ENCODE measurements at places on chromosomes 12 and 14. TPM values are rescaled to one million over a fixed set of nuclear protein-coding genes. Genes with fewer than 3 reads are reported as not detected.

DNA sequence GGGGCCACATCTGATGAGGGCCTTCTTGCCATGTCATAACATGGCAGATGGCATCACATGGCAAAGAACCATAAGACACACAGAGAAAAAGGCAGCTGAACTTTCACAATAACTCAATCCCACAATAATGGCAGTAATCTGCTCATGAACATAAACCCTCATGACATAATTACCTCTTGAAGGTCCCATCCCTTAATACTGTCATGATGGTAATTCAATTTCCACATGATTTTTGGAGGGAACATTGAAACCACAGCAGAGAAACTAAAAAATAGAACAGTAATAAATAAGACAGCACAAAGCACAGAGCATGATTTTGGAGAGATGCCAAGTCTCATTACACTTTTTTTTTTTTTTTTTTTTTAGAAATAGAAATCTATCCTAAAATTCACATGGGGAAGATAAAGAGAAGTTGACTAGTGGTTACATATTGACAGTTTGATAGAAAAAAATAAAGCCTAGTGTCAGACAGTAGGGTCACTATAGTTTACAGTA, 61.8 kb upstream of the ATF7IP start:
- peak; percentile 7 for DNase-seq

GRCh38 chr12:83140135-83140534, 453.4 kb downstream of the TMTC2 start:
- no peak for DNase-seq

- DNase-seq: no peak
These were observed 28.5 kb downstream of the RASSF9 start for GRCh38 chr12:85807730-85808129.

- peak; percentile 60 for DNase-seq
These were observed 9.3 kb downstream of the KRAS start for GRCh38 chr12:25241167-25242020.

DNA sequence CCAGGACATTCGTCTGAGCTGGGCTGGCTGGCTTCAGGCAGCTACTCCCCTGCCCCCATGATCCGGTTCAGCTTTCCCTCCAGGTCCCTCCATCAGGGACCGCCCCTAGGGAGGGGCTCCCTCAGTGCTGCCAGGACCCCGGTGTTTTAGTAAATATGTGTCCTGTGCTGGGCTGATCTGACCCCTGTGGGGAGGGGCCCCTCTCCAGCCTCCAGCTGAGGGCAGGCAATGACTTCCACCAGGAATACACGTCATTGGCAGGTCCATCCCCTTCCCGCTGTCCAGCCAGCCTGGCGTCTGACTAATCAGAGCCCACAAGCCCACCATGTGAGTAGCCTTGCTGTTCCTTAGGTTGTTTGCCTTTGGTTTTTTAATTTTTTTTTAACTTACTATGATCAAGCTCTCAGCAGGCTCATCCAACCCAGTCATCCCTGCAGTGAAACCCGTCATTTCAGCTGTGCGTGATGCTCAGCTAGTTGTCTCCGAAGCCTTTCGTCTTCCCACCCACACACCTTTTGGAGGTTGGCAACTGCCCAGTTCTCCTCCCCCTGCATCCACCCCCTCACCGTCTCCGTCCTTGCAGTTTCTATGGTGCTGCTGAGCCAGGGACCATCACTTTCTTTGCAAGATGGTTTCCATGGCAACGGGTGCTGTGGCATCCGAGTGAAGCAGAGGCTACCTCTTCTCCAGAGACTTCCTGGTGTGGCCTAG, 16.0 kb upstream of the SERPINA4 start:
- DNase-seq: no peak

- no peak for DNase-seq
These were observed 37.2 kb downstream of the GABARAPL1 start for GRCh38 chr12:10249690-10250455.

GRCh38 chr12:78684419-78684818, 180.2 kb upstream of the SYT1 start:
- peak; percentile 73 for DNase-seq

- DNase-seq: peak; percentile 56
These were observed at the start of gene TTC7B for GRCh38 chr14:90815822-90816662. TSS of gene TTC7B (minus strand) at chr14:90816430. CDS start at chr14:90816295, 135 bp downstream.

DNA sequence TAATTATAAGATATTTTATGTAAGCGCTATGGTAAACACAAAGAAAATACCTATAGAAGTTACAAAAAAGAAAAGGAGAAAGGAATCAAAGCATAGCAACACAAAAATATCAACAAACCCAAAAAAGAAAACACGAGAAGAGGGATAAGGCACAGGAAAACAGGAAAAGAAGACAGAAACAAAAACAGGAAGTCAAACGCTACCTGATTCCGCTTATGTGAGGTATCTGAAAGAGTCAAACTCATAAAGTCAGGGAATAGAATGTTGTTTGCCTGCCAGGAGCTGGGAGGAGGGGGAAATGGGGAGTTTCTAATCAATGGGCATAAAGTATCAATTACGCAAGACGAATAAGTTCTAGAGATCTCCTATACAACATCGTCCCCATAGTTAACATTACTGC, 39.9 kb upstream of the GPR132 start:
- DNase-seq: no peak

DNA sequence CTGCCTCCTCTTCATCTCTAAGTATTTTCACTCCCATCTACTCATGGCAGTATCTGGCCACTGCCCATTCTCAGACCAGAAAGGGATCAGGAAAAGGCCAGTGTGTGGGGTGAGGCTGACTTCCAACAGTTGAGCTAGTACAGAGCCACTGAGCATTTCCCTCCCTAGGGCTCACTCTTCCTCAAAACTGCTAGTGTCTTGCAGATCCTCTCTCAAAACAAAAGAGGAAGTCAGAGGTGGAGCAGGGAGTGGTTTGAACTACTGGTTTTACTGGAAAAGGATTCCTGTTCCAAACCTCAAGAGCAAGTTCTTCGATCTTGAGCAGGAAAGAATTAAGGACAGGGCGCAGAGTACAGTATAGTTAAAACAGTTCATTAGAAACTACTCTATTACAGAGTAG, 11.7 kb upstream of the RNASE10 start:
- no peak for DNase-seq

- DNase-seq: no peak
These were observed 269.6 kb upstream of the AMIGO2 start for GRCh38 chr12:47349137-47350061.

- no peak for DNase-seq
These were observed 154.3 kb upstream of the SRRM4 start for GRCh38 chr12:118827047-118827446.

GRCh38 chr14:104224131-104224505, 85.7 kb downstream of the KIF26A start:
- peak; percentile 96 for DNase-seq

- DNase-seq: peak; percentile 64
These were observed 67.0 kb downstream of the PRKCH start for GRCh38 chr14:61388173-61388975.

GRCh38 chr14:21846227-21846885, 172.7 kb upstream of the OR4E1 start:
- peak; percentile 72 for DNase-seq

GRCh38 chr12:123119808-123120207, 31.1 kb downstream of the PITPNM2 start:
- no peak for DNase-seq

DNA sequence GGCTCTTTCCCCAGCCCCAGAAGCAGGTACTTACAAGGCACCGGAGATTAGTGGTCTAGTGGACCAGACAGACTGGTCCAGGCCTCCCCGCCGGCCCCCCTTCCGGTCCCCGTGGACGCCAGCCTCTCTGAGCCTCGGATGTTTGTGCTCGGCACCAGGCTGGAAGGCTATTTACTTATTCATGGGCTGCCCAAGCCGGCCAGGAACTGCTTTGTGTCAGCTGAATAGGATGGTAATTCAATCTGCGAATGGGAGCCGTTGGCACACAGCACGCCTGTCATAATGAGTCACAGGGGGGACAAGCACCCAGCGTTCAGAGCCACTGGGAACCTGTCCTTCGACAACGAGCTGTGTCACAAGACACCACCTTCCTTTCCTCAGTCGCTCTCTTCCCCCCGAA, 82.3 kb downstream of the RIMBP2 start:
- peak; percentile 63 for DNase-seq

- no peak for DNase-seq
These were observed 6.7 kb upstream of the BDKRB2 start for GRCh38 chr14:96197969-96198368.

DNA sequence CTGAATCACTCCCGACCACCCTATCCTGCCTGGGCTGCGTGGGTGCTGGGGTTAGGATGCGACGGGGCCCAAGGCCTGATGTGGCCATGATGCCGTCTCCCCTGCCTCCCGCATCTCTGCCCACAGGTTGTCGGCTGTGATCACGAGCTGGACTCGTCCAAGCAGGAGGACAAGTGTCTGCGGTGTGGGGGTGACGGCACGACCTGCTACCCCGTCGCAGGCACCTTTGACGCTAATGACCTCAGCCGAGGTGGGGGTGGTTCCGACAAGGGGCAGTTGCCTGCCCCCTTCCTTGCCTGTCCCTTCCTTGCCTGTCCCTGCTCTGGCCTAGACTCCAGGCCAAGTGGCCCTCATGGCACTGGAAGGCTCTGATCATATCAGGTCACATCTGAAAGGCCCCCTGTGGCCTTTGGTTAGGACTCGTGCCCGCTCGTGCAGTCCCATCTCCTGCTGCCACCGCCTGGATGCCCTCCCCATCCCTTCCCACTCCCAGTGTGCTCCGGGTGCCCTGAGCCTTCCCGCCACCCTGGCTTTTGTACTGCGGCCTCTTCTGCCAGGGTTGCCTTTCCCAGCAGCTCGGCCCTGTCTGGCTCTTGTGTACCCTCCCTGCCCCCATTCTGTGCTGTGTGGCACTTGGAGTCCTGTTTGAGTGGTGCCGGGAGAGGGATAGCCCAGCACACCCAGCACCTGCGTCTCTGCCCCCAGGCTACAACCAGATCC, 13.6 kb downstream of the PAPLN start:
- no peak for DNase-seq

DNA sequence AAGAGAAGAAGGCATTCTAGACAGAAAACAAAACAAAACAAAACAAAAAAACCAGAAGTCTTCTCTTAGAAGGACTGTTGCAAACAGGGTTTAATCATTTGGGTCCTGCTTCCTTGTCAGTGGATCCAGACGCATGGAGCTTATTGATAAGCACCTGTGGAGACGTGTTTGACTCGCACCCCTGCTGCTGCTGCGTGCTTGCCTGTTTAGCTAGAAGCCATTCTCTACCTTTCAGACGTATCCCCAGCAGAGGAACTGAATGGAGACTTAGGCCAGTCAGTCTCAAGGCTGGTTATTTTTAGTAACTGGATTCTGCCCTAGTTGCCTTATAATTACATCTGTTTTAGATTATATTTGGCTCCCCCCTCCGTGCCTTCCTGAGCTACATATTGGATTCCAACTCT, 186.1 kb upstream of the EEA1 start:
- DNase-seq: no peak

DNA sequence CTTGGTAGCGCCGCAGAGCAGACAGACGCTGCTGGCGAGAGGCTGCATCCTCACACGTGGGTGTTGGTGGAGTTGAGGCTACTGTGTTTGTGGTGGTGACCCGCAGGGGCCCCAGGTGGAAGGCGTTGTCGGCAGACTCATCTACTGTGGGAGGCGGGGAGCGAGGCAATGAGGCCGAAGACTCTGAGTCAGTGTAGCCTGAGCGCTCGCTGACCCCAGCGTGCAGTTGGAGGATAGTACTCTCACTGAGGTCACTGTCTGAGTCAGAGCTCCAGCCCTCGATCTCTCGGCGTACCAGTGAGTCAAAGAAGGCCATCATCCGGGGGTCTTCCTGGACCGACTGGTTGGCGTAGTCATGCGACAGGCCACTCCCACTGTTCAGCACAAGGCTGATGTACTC, 76.0 kb upstream of the ACTN1 start:
- no peak for DNase-seq

DNA sequence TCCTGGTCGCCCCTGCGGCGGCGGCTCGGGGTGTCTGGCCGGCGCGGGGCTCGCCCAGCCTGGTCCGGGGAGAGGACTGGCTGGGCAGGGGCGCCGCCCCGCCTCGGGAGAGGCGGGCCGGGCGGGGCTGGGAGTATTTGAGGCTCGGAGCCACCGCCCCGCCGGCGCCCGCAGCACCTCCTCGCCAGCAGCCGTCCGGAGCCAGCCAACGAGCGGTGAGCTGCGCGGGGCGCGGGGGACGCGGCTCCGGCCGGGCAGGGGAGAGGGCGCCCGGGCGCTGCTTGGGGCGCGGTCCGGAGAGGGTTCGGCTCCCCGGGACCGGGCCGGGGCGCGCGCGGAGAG, at the start of gene LGALS3:
TSS of gene LGALS3 (plus strand) at position 167 of the 342 bp plus-strand sequence. CDS start 8,122 bp downstream, outside the sequence.
- DNase-seq: no peak

GRCh38 chr12:58504143-58504938, 416.0 kb downstream of the LRIG3 start:
- DNase-seq: no peak

GRCh38 chr12:50530532-50530931, 25.7 kb downstream of the DIP2B start:
- no peak for DNase-seq

- DNase-seq: no peak
These were observed 141.6 kb downstream of the GLT1D1 start for GRCh38 chr12:128994856-128995255.

DNA sequence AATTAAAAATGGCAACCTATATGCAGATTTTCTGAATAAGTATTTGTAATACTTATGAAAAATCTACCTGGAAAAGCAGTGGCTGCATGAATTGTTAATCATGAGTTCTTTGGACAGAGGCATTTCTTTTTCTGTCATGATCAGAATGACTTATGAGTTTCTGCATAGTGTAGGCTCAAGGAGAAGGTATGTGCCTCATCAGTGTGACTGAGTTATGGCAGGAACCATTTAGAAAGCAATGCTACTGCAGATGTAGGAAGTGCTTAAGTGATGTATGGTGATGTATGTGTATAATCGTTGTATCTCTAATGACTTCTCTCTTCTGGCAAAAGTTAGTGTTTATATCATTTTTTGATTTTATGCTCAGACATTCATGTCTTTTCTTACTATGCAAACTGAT, 816.4 kb upstream of the FBXO33 start:
- DNase-seq: no peak

HCAR1 gene
- 2.0 TPM for total RNA-seq

ARHGEF25 gene
- total RNA-seq: 32.5 TPM

PRMT5 gene
- 273 TPM for total RNA-seq

TAS2R7 gene
- not detected for total RNA-seq

PAPLN gene
- 0.75 TPM for total RNA-seq

PRKD1 gene
- 45.7 TPM for total RNA-seq

SIX6 gene
- total RNA-seq: 0.28 TPM

KCNMB4 gene
- total RNA-seq: 1.9 TPM

TMEM106C gene
- total RNA-seq: 182 TPM

CCDC175 gene
- not detected for total RNA-seq

LAG3 gene
- 4.1 TPM for total RNA-seq

CLEC2A gene
- not detected for total RNA-seq

HNRNPC gene
- 949 TPM for total RNA-seq

CCND2 gene
- 2.6 TPM for total RNA-seq
